ENCODE measurements at places on chromosomes 1 and 21.

GRCh38 chr1:156167536-156167935 lies 14.2 kb downstream of the SEMA4A start:
- no peak for DNase-seq

- DNase-seq = no peak
Observed at GRCh38 chr1:206823727-206824126, 41.7 kb upstream of the IL20 start.

DNA sequence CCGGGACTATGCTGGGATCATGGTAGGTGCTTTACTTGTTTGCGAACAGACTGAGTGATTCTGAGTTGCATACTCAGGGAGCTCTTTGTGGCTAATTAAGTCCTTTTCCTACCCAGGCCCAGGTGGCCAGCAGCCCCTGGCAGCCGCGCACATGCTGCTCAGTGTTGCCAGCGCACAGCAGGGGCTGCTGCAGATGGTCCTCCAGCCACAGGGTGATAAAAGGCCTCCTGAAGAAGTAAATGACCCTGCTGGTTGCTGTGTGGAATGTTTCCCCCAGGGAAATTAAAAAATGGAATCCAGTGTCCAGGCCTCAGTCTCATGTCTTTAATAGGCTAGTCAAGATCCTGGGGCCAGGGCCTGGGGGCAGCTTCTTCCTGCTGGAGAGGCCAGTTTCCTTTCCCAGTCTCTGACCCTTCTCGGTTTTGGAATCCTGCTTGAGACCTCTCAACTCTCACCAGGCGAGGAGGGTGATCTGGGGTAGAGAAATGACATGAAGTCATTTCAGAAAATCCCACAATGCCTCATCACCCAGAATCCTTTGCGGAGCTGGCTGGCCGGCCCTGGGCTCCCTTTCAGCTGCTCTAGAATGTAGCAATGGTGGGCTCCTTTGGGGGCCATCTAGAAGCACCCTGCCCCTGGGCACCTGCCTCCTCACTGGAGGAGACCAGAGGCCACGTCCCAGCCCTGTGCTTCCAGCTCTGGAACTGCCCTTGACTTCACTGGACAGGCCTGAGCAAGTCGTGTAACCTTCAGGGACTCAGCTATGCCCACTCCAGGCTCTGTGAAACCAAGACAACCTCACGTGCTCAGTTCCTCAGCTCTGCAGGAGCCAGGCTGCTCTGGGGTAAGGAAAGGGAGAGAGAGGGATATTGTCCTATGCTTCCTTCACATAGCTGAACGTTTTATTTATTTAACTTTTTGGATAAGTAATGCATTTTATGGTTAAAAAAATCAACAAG lies 131.4 kb downstream of the MRPS6 start:
- DNase-seq = no peak

- no peak for DNase-seq
Observed at GRCh38 chr1:63813829-63814277, 40.0 kb downstream of the ROR1 start.

GRCh38 chr1:53636621-53637171 lies 102.3 kb downstream of the GLIS1 start:
- no peak for DNase-seq

- DNase-seq = no peak
Observed at GRCh38 chr1:85277802-85278201, 1.4 kb upstream of the BCL10 start.
